ENCODE measurements at places on chromosomes 1 and 21. TPM values are rescaled to one million over a fixed set of nuclear protein-coding genes. Genes with fewer than 3 reads are reported as not detected.

DNA sequence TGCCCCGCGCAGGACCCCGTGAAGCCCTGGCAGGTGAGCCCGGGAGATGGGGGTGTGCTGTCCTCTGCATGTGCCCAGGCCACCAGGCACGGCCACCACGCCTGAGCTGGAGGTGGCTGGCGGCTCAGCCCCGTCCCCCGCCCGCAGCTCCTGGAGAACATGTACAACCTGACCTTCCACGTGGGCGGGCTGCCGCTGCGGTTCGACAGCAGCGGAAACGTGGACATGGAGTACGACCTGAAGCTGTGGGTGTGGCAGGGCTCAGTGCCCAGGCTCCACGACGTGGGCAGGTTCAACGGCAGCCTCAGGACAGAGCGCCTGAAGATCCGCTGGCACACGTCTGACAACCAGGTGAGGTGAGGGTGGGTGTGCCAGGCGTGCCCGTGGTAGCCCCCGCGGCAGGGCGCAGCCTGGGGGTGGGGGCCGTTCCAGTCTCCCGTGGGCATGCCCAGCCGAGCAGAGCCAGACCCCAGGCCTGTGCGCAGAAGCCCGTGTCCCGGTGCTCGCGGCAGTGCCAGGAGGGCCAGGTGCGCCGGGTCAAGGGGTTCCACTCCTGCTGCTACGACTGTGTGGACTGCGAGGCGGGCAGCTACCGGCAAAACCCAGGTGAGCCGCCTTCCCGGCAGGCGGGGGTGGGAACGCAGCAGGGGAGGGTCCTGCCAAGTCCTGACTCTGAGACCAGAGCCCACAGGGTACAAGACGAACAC is 1.8 kb downstream of the TAS1R3 start:
- no peak for DNase-seq

DNA sequence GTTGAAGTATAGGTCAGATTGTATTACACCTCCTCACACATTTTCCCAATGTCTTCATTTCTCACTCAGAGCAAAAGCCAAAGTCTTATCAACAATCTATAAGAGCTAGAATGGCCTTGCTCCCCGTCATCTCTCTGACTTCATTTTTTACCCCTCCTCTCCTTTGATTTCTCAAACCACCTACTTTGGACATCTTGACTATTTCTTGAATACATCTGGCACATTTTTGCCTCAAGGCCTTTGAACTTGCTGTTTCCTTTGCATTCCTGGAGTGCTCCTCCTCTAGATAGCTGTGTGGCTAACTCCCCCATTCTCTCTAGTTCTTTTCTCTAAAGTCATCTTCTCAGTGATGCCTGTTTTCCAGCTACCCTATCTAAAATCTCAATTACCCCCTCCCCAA is 7.2 kb upstream of the XCL2 start:
- no peak for DNase-seq

- DNase-seq, result no peak
Measured at GRCh38 chr1:202462342-202463076, 114.0 kb downstream of the PPP1R12B start.

The NIBAN1 gene
- 17.7 TPM for total RNA-seq

- DNase-seq, result no peak
Measured at GRCh38 chr21:28751176-28751575, 241.5 kb downstream of the LTN1 start.

DNA sequence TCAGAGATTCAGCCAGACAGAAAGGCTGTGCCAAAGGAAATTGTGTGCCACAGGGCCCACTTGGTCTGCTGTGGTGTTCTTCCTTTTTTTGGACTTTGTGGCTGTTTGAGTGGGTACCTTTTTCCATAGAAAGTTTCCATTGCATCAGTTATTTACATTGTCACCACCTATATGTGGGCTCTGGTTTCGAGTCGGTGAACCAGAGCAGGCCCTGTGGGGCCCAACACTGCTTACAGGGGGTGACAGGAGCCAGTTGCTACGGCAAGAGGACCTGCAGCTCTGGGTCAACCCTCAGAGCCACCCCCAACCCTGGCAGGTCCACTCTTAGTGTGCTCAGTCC is 157.0 kb upstream of the EDN2 start:
- no peak for DNase-seq

- no peak for DNase-seq
Measured at GRCh38 chr1:163347106-163347505, 25.4 kb downstream of the NUF2 start.

The TAF13 gene
- 25.2 TPM for total RNA-seq

DNA sequence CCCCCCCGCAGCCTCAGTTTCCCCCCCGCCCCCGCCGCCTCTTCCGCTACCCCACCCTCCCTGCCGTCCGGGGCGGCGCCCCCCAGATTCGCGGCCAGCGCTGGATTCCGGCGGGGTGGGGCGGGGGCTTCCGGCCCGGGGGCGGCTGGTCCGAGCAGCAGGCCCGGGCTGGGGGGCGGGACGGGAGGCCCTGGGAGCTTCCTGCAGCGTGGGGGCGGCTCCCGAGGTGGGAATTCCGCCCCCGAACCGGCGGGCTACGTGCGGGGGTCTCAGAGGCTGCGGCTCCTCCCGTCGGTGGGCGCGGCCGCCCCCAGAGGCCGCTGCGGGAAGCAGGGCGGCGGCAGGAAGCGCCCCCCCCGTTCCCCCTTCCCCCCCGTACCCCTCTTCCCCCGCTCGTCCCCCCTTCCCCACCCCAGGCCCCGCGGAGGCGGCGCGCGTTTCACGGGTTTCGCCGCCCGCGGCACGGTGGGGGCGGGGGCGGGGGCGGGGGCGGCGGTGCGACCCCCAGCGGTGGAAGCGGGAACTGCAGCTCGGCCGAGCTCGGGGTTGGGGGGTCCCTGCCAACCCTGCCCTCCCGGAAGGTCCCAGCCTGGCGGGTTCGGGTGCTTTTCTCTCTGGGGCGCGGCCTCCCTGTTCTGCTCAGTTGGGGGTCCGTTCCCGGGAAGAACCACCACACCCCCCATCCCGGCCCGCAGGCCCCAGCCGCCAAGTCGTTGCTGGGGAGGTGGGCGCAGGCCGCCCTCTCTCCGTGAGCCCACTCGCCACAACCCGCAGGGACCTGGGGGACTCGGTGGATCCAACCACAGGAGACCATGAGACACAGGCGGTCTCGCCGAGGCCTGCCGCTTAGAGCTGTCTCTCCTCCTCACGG is 76.3 kb downstream of the MORN1 start:
- no peak for DNase-seq

GRCh38 chr1:219092206-219092605 is 81.5 kb upstream of the LYPLAL1 start:
- DNase-seq, result no peak

- no peak for DNase-seq
Measured at GRCh38 chr1:201970334-201971159, 11.9 kb upstream of the RNPEP start.

DNA sequence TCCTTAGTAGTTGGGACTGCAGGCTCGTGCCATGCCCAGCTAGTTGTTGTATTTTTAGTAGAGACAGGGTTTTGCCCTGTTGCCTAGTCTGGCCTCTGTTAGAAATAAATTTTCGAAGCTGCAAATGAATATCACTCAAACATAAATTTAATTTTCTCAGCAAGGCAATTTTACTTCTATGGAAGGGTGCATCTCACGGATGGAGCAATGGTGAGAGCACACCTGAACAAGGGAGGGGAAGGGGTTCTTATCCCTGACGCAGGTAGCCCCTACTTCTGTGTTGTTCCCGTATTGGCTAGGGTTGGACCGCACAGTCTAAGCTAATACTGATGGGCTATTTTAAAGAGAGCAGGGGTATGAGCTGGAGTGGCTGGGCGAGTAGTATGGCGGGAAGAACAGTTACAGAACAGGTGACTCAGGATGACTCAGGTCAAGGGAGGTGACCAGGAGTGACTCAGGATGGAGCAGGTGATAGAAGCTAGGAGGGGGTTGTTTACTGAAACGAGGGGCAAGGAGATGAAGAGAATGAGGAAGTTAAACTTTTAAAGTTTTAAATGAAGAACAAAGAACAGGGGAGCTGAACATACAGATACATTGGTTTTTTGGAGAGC is 7.5 kb downstream of the MDM4 start:
- DNase-seq, result no peak

The KCNA3 gene
- total RNA-seq, result 0.30 TPM

DNA sequence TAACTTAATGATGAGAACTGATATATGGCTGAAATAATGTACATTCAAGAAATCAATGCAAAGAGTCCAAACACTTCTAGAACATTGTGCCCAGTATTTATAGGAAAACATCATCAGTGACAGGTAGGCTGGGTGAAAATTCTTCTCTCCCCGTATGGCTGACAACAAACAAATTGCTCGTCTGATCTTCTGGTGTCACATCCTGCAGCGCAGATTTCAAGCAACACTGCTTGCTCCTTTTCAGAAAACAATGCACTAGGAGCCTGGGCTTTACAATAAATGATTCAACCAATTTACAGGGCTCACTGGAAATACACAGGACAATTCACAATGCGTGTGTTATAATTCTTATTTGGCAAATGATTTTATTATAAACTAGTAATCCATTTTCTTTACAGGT is 185.3 kb downstream of the RERE start:
- no peak for DNase-seq

- no peak for DNase-seq
Measured at GRCh38 chr1:228064296-228064695, 18.2 kb upstream of the ARF1 start.

The TSPAN2 gene
- 1.2 TPM for total RNA-seq

DNA sequence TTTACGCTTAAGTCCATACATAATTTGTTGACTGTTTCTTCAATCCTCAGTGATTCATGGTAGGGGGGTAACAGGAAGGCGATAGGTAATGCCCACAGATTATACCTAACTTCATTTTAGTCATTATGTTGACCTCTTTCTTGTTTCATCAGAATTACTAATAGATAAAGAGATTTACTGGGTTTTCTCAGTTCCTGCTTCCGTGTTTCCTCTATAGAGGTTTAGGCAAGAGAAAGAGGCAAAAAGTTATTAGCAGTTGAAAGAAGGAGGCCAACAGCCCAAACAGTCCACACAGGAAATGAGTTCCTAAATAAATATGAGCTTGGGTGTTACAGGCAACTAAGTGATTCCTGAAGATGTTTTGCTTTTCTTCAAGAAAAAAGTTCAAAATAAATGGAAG is 17.9 kb upstream of the CLCA1 start:
- DNase-seq, result no peak

DNA sequence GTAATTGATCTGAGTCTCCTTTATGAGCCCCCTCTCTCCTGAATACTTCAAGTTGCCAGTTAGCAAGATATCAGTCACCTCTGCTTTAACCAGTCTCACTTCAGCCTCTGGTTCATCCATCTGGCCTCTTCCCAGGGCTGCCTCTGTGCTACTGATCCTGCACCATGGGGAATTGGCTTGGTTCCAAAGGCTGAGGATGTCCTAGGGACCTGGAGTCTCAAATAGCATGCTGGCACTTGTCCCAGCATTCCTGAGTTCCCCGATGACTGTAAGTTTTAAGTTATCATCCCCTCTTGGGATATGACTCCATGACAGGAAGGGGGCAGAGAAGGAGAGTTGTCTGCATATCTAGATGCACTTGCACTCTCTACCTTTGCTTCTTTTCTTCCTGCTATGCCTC is 252.0 kb downstream of the PTBP2 start:
- DNase-seq, result no peak
